Uterine smooth muscle cell (primary cell): ENCODE measurements at places on chromosomes 3 and 15. TPM values are rescaled to one million over a fixed set of nuclear protein-coding genes. Genes with fewer than 3 reads are reported as not detected.

The TMEM158 gene
- total RNA-seq, result 277 and 375 TPM in 2 replicates

The GPR171 gene
- not detected in 2 replicates for total RNA-seq

The CYFIP1 gene
- 111 and 126 TPM in 2 replicates for total RNA-seq

The PCBP4 gene
- 38.6 and 40.1 TPM in 2 replicates for total RNA-seq

The TERC gene
- 597 and 759 TPM in 2 replicates for total RNA-seq

The NXPE3 gene
- 25.2 and 34.0 TPM in 2 replicates for total RNA-seq

The ATP13A4 gene
- total RNA-seq, result 0.50 and 0.55 TPM in 2 replicates

The P2RY13 gene
- total RNA-seq, result not detected in 2 replicates

The EPHA6 gene
- total RNA-seq, result 0.22 TPM in 1 of 2 replicates, not detected in the other

The SKIL gene
- total RNA-seq, result 61.3 and 107 TPM in 2 replicates

The CHCHD4 gene
- 12.6 and 20.4 TPM in 2 replicates for total RNA-seq

The MRPL47 gene
- 29.5 and 42.2 TPM in 2 replicates for total RNA-seq

The CACNA2D3 gene
- not detected in 2 replicates for total RNA-seq

The SCN5A gene
- total RNA-seq, result 0.66 and 0.75 TPM in 2 replicates

The FBXL2 gene
- total RNA-seq, result 19.4 and 29.0 TPM in 2 replicates

The SH2D7 gene
- total RNA-seq, result not detected in 2 replicates

The SYNM gene
- total RNA-seq, result 4.0 and 6.9 TPM in 2 replicates
